EL (cell line): ENCODE measurements at places on chromosomes 6 and 20.

DNA sequence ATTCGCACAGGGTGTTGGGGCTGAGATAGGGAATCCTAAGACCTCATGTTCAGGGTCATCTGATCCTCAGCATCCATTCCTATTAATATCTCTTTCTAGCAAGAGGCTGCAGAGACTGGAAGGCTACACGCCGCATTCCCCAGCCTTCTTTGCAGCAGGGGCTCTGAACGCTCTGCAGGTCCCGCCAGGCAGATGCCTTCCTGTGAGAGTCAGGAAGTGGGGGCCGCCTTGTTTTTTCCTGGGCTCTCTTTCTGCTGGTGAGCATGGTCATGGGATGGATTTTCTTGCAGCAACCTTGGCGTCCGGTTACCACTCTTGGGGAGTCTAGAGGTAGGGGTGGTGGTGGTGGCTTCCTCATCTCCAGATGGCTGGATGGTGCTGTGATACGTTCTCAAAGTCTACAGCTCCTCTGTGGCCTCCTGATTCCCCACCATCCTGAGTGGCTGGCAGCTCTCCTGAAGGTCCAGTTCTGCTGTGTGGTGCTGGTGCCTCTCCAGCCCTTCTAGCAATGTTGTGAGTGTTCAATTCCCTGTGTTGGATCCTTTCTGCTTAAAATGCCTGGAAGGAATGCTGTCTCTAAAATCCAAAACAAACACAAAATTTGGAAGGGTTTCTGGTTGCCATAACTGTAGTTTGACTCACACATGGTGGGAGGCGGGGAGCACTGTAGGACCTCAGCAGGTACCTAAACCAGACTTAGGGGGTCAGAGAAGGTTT, 111.9 kb downstream of the CEBPB start:
- peak; percentile 36 for DNase-seq

DNA sequence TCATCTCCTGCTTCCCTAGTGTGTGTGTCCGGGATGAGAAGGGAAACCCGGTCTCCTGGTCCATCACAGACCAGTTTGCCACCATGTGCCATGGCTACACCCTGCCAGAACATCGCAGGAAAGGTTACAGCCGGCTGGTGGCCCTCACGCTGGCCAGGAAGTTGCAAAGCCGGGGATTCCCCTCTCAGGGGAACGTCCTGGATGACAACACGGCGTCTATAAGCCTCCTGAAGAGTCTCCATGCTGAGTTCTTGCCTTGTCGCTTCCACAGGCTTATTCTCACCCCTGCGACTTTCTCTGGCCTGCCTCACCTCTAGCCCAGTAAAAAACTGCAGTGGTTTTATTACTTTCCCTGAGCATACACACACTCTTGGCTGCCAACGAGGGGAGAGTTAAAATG, 23.9 kb upstream of the C6orf141 start:
- DNase-seq, result no peak

DNA sequence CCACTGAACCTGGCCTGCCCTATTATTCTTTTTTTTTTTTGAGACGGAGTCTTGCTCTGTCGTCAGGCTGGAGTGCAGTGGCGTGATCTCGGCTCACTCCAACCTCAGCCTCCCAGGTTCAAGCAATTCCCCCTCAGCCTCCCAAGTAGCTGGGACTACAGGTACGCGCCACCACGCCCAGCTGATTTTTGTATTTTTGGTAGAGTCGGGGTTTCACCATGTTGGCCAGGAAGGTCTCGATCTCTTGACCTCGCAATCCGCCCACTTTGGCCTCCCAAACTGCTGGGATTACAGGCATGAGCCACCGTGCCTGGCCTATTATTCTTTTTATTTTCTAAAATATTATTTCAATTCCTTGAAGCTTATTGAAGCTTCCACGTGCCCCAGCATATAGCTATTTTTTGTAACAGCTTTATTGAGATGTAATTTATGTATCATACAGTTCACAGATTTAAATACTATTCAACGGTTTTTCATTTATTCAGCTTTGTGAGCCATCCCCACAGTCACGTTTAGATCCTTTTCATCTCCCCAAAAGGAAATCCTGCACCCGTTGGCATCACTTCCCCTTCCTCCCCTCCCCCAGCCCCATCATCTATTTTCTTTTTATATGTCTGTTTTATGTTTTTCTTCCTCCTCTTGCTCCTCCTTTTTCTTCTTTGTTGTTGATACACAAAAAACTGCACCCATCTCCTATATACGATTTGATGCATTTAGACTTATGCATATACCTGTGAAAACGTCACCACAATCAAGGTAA, 13.5 kb upstream of the MDFI start:
- no peak for DNase-seq

- peak; percentile 26 for DNase-seq
These were observed 1.3 kb downstream of the SOBP start for GRCh38 chr6:107491138-107491609.

DNA sequence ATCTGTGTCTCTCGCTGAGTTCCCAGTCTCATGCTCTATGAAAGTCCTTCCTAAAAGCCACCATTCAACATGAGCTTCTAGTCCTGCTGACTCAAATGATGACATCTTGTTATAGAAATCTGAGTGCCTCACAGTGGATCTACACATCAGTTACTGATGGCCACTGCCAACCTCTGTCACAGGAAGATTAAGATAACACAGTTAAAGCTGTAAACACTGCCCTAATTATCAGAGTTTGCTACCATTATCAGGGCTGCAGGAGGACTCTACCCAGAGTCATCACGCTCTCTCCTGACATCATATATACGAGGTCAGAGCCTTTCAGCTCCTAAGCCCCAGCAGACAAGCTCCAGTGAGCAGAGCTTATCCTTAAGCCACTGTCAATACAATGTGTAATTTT, 63.2 kb downstream of the HIVEP2 start:
- DNase-seq, result peak; percentile 39

- peak; percentile 27 for DNase-seq
These were observed 200.9 kb upstream of the RNF24 start for GRCh38 chr20:4216142-4216735.

DNA sequence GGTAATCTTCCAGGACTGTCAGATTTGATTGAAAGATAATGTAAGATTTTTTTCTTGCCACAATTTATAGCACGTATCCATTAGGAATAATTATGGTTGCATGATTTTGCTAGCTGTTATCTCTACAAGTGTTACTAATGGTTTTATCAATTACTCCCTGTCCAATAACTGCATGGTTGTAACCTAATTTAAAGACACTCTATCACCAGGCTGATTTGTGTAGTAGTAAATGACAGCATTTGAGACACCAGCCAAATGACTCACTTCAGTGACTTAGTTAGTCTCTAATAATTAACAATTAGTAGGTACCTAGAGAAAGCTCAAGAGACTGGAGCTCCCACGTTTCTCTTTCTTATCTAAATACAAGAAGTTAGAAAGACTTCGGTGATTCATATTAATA, 453.8 kb upstream of the POU3F2 start:
- no peak for DNase-seq

GRCh38 chr20:58471193-58472164, 43.7 kb downstream of the APCDD1L start:
- no peak for DNase-seq

- peak; percentile 92 for DNase-seq
These were observed 16.0 kb upstream of the PI16 start for GRCh38 chr6:36938536-36938935.

DNA sequence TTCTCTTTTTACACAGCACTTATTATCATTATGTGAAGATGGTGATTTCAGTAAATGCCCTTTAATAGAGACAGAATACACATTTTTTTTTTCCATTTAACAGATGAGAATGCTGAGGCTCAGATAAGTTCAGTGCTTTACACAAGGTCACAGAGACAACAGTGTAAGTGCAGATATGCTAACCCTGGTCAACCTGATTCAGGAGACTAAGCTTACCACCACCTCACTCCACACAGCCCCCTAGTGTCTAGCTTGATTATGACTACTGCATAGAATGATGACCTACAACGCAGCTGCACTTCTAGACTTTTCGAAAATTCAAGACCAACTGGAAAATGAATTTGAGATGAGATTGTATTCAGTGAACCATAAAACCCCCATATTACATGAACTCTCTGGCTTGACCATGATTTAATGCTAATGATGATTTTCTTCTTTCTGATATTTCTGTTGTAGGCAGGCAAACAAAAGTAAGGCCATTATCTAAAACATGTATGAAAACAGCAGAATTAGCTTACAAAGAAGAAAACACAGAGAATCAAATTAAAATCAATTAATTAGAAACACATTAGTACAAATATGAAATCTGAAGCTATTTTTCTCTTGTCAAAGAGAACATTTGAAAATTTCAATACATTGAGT, 212.1 kb upstream of the PHACTR1 start:
- DNase-seq, result peak; percentile 22

DNA sequence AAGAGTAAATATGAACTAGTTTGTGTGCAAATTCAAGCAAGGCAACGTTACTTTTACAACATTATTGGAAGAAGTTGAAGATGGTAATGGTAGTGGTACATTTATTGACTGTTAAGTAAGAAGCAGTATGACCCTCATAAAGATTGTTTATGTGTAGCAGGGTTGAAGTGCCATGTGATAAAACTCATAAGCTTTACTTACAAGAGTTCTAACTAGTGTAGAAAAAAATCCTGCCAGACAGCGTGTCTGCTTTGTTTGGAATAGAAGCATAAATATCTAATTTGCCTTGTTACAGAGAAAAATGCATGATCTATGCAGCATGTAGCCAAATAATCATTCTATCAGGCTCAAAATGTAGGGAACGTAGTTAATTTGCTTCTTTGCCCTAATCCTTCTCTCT, 450.8 kb upstream of the SOX4 start:
- DNase-seq, result no peak

- no peak for DNase-seq
These were observed 104.1 kb upstream of the AKIRIN2 start for GRCh38 chr6:87806099-87806498.

DNA sequence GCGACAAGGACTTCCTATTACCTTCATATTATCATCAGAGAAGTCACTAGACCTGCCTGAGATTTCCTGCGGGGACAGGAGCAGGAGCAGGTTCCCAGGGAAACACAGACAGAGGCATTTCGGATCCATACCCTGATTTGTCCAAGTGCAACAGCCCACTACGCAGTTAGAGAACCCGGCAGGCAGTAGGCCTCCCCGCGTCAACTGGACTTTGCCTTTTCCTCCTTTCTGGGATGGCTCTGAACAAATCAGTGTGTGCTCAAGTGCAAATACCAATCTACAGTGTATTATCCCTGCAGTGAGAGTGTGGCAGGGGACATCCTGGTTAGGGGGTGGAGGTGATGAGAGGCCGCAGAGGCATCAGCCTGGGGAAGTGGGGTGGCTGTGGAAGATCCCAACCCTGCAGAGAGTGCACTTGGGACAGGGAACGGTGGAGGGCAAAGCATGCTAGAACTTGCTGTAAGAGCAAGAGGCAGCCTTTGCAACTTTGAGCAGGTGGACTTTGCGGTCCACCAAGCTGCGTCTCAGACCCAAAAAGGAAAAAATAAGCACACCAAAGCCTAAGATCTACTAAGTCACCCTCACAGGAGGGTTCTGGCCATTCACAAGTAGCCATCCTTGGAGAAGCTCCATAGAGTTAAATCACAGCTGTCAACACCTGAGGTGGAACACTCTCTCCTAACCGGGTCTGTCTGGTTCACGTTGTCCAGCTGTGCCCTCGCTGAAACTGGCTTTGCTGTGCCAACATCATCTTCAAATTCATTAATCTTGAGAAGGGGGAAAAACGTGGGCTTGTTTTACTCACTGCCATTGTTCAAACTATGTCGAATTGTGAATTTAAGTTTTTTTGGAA, 159.1 kb downstream of the ZDHHC14 start:
- no peak for DNase-seq

DNA sequence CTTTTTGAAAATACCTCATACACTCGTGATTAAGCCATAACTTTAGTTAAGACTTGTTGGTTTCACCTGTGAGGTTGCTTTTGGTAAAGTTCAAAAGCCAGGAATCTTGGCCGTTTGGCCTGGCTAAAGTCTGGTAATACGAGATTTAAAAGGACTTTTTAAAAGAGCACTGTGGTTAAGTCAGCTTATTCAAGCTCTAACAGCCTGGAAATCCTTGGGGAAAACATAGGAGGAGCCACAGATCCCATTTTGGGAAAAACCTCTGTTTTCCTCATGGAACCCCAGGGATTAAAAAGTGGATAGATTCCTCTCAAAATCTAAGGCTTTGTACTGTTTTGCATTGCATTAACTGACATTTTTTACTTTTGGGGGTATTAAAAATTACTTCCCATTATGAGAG, 13.7 kb upstream of the SLC22A16 start:
- DNase-seq, result no peak

- no peak for DNase-seq
These were observed 131.1 kb downstream of the OPRM1 start for GRCh38 chr6:154170106-154170505.

- DNase-seq, result no peak
These were observed 67.3 kb upstream of the TENT5A start for GRCh38 chr6:81819767-81820166.

DNA sequence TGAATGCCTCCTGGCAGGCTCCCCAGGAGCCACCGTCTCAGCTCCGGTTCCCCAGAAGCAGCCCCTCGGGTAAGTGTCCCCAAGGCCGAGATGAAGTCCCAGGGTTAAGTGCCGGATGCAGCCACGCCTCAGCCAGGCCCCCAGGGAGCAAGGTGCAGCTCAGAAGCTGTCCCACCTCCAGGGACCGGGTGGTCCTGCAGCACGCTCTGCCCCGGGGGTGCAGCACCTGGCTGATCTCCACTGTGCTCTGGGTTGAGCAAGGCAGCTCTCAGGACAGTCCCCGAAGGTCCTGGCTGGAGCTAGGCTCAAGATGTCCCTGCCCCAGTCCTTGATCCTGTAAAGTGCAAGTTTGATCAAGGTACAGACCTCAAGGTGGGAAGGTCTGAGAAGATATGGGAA, 15.1 kb upstream of the NTSR1 start:
- no peak for DNase-seq

DNA sequence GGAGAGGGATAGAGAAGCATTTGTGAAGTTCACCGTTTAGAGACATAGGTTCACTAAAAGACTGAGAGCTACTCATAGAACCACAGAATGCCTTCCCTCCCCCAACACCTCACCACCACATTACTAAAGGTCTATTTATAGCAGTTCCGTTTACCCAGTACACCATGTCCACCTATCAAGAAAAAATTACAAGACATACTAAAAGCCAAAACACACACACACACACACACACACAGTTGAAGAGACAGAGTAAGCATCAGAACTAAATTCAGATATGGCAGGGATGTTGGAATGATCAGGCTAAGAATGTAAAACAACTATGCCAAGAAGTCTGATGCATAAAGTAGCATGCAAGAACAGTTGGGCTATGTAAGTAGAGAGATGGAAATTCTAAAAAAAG, 52.3 kb downstream of the SLC22A3 start:
- DNase-seq, result no peak

DNA sequence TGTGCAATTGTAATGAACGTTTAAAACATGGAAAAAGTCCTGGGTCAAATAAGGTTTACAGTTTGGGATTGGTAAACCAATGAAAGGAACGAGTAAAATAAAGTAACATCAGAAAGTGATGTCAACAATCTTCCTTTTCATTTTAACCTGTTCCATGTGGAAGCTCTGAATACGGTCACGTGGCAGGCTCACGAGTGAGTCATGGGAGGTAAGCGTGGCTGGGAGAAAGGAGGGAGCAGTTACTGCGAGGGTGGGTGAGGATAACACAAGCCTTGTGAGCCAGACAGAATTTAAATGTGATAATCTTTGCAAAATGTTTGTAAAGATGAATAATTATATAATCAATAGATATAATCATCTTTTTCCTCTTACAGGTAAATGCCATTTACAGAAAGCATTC, 171.3 kb upstream of the HDAC2 start:
- DNase-seq, result no peak

GRCh38 chr6:108627692-108628550, 67.2 kb downstream of the FOXO3 start:
- DNase-seq, result peak; percentile 68

GRCh38 chr6:142537612-142538478, 236.0 kb downstream of the ADGRG6 start:
- peak; percentile 50 for DNase-seq

GRCh38 chr6:131781687-131782086, 26.1 kb upstream of the ENPP1 start:
- no peak for DNase-seq
